ENCODE measurements at places on chromosomes 12 and 14.

DNA sequence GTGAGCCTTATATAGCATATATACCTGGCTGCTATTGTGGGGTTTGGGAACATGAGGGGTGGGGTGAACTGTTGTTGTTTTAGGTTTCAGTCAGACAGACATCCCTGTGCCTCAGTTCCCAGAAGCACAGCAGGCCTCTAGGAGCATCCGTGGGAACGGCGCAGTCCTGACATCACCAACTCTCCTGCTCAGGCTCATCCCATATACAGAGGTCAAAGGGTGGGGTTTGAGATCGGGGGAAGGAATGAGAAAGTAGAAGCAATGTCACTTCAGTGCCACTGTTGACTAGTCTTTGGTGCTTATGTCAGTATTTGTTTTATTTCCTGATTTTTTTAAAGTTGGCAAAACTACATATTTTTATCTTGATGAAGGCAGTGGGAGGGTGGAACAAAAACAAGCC, 43.1 kb upstream of the A2ML1 start:
- no peak for DNase-seq

- no peak for DNase-seq
Measured at GRCh38 chr14:75751296-75751695, 90.2 kb downstream of the TTLL5 start.

GRCh38 chr14:33110737-33111443, 172.2 kb downstream of the NPAS3 start:
- no peak for DNase-seq

DNA sequence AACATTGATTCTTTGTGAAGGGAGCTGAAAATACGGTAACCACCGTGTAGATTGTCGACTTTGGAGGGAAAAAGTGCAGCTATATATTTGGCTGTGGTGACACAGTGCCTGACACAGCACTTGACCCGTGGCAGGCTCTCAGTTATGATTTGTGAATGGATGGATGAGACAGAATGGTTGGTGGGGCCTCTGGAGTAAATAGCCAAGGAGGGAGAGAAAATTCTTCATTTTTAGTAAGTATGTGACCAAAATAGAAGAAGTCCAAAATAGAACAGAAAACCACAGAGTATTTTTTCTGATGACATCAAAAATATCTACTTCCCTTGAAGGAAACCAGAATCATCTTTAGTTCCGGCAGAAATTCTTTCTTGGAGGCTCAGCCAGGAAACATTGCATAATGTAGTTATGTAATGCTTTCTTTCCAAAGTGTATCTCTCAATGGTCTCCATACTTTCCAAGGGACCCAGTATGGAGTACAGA, 82.0 kb upstream of the WSCD2 start:
- DNase-seq = no peak

- DNase-seq = no peak
Measured at GRCh38 chr14:52589646-52590045, 37.0 kb downstream of the GPR137C start.

GRCh38 chr12:80217011-80217535, 117.7 kb downstream of the OTOGL start:
- DNase-seq = no peak

GRCh38 chr12:92496790-92497189, 206.0 kb upstream of the PLEKHG7 start:
- no peak for DNase-seq

DNA sequence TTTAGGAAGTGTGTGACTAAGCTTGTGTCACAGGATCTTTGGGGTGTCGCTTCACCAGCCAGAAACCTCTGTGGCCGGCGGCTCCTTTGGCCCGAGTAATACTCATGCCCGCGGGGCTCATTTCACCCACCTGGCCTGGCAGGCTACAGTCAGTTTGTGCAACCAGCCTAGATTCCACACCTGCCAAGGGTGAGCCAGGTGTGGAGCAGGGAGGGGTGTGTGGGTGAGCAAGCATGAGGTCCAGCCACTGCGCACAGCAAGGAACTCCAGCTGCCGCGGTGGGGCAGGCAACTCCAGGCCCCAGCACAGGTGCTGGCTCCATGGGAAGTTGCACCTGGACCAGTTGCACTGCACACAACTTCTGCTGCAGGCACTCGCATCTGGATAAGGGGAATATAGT, 462.3 kb upstream of the LRFN5 start:
- no peak for DNase-seq

Data from SW 1271 (cell line).